ENCODE measurements at places on chromosomes 6 and 20.

- no peak for DNase-seq
Measured at GRCh38 chr6:53795702-53796450, 1.1 kb downstream of the LRRC1 start.

- no peak for DNase-seq
Measured at GRCh38 chr20:58708246-58708931, 15.8 kb downstream of the NPEPL1 start.

DNA sequence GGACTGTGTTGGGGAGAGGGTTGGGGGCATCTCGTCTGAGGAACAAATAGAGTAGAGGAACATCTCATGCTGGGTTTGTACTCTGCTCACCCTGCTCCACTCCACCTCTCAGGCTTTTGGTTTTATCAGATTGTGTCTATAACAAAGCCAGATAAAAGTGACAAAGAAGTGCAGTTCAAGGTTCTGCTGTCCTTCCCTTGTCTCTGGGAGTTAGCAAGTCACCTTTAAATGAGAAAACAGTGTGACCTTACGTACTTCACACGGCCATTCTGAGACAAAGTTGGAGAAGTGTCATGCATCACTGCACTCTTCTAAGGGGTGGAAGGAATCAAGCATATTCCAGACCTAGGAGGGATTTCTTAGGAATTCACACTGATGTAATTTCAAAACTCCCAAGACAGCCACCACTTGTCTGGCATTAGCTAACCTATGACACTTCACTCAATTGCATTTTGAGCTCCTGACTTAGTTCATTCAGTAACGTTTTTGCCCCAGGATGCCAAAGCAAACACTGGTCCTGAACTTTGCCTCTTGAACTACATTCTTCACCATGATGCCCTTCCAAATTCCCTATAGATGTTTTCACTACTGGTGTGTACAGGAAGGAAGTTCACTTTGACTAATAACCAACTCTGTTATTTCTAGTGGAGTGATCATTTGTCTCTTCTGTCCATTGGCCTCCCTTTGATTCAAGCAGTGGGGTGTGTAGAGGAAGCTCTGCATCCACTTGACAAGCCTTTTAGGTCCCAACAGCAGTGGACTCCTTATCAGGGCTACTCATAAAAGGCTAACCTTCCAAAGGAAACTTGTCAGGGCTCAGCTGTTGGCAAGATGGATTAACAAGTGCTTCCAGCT is 647.6 kb upstream of the FLRT3 start:
- DNase-seq: no peak

DNA sequence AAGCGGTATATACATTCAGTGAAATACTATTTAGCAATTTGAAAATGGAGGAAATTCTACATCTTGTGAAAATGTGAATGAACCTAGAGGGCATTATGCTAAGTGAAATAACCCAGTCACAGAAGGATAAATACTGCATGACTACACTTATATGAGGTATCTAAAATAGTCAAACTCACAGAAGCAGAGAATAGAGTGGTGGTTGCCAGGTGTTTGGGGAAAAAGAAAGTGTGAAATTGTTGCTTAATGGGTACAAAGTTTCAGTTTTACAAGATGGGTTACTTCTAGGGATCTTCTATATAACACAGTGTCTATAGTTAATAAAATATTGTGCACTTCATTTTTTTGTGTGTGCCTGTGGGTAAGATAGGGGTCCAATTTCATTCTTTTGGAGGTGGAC is 1152.0 kb downstream of the EPHA7 start:
- no peak for DNase-seq

GRCh38 chr6:101853231-101854085 is 459.9 kb downstream of the GRIK2 start:
- DNase-seq: no peak

- DNase-seq: no peak
Measured at GRCh38 chr6:100460650-100461204, 4.0 kb downstream of the SIM1 start.

- no peak for DNase-seq
Measured at GRCh38 chr6:11806561-11807317, 28.1 kb upstream of the ADTRP start.

DNA sequence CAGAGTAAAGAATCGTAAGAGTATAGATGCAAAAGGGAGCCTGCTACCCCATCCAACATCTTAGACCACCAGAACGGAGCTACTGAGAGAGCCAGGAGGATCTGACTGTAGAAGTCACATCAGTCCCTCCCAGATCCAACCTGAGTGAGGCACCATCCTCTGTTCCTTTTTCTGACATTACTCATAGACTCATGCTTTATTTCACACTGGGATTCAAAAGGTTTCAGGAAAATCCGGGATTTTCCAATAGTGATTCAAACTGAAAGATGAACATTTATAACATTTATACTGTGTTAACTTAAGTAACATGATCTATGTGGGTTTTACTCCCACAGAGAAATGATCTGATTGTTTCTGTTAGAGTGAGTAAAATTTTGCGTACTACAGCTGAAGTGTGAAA is 868.6 kb upstream of the GJE1 start:
- DNase-seq: no peak

- DNase-seq: no peak
Measured at GRCh38 chr20:23450877-23451276, 1.8 kb downstream of the CST11 start.

- no peak for DNase-seq
Measured at GRCh38 chr6:94269256-94269655, 849.9 kb upstream of the EPHA7 start.

DNA sequence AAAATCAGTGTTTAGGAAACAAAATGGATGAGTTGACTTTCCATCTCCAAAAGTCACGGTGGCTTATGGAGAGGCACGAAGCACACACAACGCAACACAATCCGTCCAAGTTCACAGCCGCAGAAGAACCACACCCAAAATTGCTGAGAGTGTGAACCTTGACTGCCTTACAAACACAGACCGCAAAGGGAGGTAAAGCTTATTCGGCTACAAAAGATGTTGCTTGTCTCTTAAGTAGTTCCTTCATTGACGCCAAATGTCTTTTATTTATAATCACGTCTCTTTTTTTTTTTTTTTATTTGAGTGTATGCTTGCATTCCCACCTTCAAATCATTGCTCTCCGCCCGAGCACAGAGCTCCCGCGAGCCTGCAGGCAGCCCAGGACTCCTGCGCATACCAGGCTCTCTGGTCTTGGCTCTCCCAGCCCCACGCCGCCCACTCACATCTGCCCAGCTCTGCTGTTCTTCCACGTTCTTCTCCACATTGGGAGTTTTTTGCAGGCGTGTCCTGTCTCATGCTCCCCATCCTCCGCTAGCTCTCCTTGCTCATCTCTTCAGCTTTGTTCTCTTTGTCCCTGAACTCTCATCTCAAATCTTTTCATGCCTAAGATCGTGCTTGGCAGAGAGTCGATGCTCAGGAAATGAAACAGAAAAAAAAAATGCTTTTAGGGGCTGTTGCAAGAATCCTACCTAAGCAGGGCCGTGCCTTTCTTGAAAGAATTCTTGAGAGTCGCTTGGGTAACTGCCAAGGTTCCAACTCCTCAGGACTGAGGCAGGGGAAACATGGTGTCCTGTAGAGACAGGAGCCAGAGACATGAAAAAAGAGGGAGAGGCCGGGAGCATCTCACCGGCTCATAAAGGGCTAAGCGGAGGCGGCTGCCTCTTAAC is 25.8 kb downstream of the LY86 start:
- DNase-seq: no peak

DNA sequence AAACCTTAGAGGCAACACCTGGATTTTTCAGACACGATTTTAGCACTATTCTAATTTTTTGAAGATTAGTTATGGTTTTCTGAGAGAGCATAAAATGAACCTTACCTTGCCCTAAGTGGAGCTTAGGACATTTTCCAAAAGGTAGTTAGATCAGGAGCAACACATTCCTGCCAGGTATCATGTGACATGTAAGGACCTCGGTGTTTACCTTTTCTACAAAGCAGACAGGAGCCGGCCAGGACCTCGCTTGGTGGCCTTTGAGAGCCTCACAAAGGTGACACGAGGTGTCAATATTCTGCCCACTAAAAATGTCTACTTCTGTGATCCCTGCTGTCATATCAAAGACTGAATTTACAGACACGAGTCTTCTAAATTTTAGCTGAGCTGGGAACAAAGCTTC is 174.9 kb downstream of the SMOC2 start:
- no peak for DNase-seq

DNA sequence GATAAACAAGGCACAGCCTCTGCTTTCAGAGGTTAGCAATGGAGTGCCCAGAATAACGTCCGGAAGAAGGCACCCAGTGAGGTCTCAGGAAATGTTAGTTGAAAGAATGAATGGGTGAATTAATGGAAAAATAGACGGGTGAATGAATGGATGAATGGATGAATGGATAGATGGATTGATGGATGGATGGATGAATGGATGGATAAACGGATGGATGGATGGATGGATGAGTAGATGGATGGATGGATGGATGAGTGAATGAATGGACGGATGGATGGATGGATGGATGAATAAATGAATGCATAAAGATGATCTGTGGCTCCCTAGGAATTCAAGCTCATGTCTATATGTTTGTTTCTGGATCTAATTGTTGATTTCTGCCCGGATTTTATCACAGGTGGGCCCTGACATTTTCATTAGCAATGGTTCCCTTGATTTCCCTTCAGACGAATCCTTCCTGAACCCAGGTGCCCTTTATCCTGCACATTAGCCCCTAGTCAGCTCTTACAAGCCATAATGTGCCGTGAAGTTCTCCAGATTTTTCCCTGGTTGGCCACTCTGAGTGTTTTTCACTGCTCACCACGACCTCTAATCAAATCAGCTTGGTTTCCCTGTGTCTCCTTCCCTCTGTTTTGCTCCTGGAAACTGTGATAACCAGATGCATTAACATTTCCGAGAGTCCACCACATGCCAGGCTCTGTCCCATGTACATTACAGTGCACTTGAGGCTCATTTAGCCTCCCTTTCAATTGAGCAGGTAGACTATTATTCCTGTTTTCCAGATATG is 22.2 kb downstream of the TSHZ2 start:
- DNase-seq: no peak

DNA sequence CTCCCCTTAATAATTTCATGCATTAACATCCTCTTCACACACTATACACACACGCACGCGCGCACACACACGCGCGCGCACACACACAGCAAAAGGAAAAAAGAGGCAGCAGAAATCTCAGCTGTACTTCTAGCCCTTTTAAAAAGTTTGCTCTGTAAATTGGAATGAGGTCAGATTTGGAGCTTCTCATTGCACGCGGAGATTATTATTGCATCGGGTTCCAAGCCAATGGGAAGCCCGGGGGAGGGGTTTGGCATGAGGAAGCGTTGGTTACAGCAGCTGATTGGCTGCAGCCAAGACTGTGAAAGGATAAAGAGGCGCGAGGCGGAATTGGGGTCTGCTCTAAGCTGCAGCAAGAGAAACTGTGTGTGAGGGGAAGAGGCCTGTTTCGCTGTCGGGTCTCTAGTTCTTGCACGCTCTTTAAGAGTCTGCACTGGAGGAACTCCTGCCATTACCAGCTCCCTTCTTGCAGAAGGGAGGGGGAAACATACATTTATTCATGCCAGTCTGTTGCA is at the start of gene SOX4:
Gene SOX4, plus strand, starts transcription at position 340 of the 515 bp plus-strand sequence. CDS start 784 bp downstream, outside the sequence.
- peak; percentile 51 for DNase-seq

- DNase-seq: no peak
Measured at GRCh38 chr6:44304282-44305199, 8.6 kb downstream of the AARS2 start.

DNA sequence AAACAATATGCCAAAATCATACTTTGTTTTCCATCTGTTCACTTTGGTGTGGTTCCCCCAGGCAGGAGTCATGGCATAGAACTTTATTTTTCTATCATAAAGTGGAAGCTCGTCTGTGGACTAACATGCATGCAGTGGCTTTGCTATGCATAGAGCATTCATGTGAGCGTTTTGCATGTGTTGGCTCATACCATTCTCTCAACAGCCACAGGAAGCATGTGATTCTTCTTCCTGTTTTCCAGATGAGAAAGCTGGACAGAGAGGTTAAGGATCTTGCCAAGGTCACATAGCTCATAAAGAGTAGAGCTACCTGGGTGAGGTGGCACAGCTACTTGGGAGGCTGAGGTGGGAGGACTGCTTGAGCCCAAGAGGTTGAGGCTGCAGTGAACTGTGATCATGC is 123.4 kb upstream of the HDGFL1 start:
- no peak for DNase-seq

DNA sequence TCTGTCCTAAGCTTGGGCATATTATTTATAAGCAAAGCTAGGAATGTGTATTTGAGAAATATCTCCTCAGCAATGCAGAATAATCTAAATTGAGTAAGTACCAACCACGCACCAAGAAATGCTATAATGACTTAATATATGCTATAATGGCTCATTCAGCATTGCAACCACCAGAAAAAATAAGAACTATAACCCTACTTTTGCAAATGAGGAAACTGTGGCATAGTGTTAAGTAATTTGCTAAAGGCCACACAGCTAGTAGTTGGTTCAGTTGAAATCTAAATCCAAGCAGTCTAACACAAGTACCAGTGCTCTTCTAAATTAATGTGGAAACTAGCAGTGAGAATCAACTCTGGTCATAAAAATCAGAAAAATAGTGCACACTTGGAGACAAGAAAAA is 35.7 kb downstream of the HBS1L start:
- no peak for DNase-seq
